ENCODE measurements at places on chromosomes 12 and 14. TPM values are rescaled to one million over a fixed set of nuclear protein-coding genes. Genes with fewer than 3 reads are reported as not detected.

Gene C1S
- 41.1 TPM for total RNA-seq

Gene SLCO1A2
- total RNA-seq = 0.32 TPM

Gene DNAH10
- total RNA-seq = 0.17 TPM

Gene RASSF3
- total RNA-seq = 26.9 TPM

Gene RTL1
- 0.26 TPM for total RNA-seq

Gene KRT6C
- total RNA-seq = not detected

Gene ANKS1B
- total RNA-seq = 0.38 TPM

Gene TWF1
- 78.6 TPM for total RNA-seq

Gene FOXG1
- 0.14 TPM for total RNA-seq

Gene BCL2L2
- 20.7 TPM for total RNA-seq

Gene C12orf50
- total RNA-seq = not detected

Gene CD4
- total RNA-seq = not detected

Gene ABCC9
- total RNA-seq = not detected

Gene KITLG
- 12.1 TPM for total RNA-seq

Gene DPF3
- total RNA-seq = 0.22 TPM

Gene GLIPR1
- total RNA-seq = 29.3 TPM

Gene DTX1
- total RNA-seq = 0.32 TPM

Gene IRAK3
- total RNA-seq = 0.16 TPM

Gene COL2A1
- 0.13 TPM for total RNA-seq

Gene ESPL1
- 21.3 TPM for total RNA-seq

Gene VWF
- total RNA-seq = 0.10 TPM

Gene IL31
- total RNA-seq = not detected

Gene NEUROD4
- 0.02 TPM for total RNA-seq

Gene HPD
- total RNA-seq = 1.8 TPM

Gene KLRC2
- total RNA-seq = 2.1 TPM

Gene GPRC5A
- 449 TPM for total RNA-seq

Gene TMEM121
- 6.9 TPM for total RNA-seq

Gene TPH2
- total RNA-seq = not detected

Gene LGR5
- total RNA-seq = not detected

Gene ATP2A2
- total RNA-seq = 351 TPM

Gene TMEM30B
- 0.27 TPM for total RNA-seq

Gene IL26
- total RNA-seq = not detected

Gene LTBP2
- total RNA-seq = 11.0 TPM

Gene CLEC9A
- not detected for total RNA-seq

Gene ADAM20
- total RNA-seq = not detected

Gene ZFC3H1
- 15.3 TPM for total RNA-seq

Gene AQP5
- total RNA-seq = not detected

Gene OTX2
- not detected for total RNA-seq

Gene KRT78
- total RNA-seq = not detected

Gene CMKLR1
- not detected for total RNA-seq

Gene LRRC43
- total RNA-seq = 0.37 TPM

Gene BBS10
- 4.9 TPM for total RNA-seq

Gene TRHDE
- total RNA-seq = 0.23 TPM

Gene LBHD2
- total RNA-seq = not detected

Gene SLC8A3
- not detected for total RNA-seq

Gene ZNF740
- total RNA-seq = 12.2 TPM

Gene CD69
- total RNA-seq = not detected

Gene TIMELESS
- total RNA-seq = 37.0 TPM

Gene PLEKHG7
- 0.06 TPM for total RNA-seq

Gene RNASE3
- total RNA-seq = not detected

Gene TMEM132D
- not detected for total RNA-seq

Gene KRT82
- not detected for total RNA-seq

Gene KLRF1
- total RNA-seq = not detected

Gene ANP32D
- not detected for total RNA-seq

Gene HEBP1
- 57.9 TPM for total RNA-seq

Measured in A549 treated with CORT108297 at 1 μM for 4 hours (cell line).